ENCODE measurements at places on chromosomes 11 and 22.

DNA sequence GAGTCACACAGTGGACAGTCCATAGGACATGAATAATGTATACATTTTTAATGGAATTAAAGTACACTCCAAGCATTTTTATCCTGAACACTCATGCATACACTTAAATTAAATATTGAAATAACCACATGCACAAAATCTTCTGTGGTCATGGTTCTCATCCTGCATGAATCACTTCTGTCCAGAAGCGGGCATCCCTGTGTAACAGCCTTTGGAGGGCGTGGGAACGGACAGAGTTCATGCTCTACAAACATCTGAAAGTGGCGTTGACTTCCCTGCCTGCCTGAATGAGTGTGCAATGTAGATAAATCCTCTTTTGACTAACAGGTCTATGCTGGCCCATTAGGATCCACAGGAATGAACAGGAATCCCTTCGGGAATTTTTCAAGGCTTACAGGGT lies 780.2 kb downstream of the BRD1 start:
- no peak overlapping the region for H3K27ac ChIP-seq
- no peak for DNase-seq
- no peaks in the 10 kb centered on the region for H3K4me1 ChIP-seq
- no peaks in the 10 kb centered on the region for H3K36me3 ChIP-seq

DNA sequence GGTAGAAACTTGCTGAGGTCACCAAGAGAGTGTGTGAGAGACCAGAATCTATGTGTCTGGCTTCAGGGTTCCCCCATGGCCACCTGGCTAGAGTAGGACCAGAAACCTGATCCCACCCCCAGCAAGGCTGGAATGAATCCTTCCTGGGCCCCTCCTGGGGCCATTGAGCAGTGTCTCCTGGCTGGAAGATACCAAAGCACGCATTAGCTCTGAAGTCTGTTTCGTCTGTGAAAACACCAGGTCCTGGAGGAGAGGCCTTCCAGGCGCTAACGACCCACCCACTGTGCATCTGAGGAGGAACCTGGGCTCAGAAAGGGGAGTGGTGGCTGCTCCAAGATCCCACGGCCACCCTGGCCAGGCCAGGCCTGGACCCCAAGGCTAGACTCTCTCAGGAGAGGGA lies 15.5 kb upstream of the TSKU start:
- no peak for DNase-seq
- no peaks in the 10 kb centered on the region for H3K27me3 ChIP-seq
- no peak overlapping the region for H3K27ac ChIP-seq

DNA sequence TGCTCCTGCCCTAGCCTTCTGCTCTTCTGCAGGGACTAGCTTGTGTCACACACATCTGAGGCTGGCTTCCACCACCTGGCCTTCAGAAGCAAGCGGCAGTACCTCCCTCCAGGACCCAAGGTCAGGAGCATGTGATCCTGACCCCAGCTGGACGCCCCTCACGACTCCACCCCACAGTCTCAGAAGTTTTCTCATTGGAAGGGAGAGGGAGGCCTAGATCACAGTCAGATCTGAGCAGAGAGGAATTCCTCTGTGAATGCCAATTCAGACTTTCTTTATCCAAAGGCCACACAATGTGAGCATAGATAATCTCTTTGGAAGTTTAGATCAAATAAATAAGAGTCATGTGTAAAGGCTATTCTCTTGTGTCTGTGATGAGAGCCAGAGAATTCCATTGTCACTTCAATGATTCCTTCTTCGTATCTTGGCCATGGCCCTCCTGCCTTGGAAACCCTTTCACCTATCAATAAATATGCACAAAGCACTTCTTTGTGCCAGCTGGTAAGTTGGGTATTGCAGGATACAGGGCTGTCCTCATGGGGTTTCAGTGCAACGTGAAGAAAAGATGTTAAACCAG lies 142.9 kb downstream of the SNX19 start:
- peaks cover 3% of the 10 kb centered on the region for H3K36me3 ChIP-seq
- H3K4me1 ChIP-seq = peaks cover 17% of the 10 kb centered on the region
- no peak for DNase-seq
- H3K4me3 ChIP-seq = no peak overlapping the region
- no peaks in the 10 kb centered on the region for H3K27me3 ChIP-seq

- H3K4me3 ChIP-seq = no peak overlapping the region
- H3K36me3 ChIP-seq = no peaks in the 10 kb centered on the region
- no peaks in the 10 kb centered on the region for H3K27me3 ChIP-seq
- no peak overlapping the region for H3K27ac ChIP-seq
Observed at GRCh38 chr11:46827995-46828394, 18.1 kb downstream of the CKAP5 start.

DNA sequence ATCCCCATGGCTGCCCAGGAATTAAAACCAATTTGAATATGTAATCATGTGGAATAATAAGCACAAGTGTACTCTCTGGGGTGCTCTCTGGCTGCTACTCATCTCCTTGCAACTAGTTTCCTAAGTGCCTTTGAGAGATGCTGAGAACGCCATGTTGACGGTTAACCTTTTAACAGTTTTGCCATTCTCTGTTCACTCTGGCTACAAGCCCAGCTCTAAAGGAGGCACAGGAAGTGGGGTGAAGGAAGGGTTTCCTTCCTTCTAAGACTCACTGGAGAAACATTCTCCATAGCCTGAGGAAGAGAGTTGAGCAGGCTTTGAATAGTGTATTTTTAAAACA lies 122.0 kb upstream of the ZC3H12C start:
- H3K4me3 ChIP-seq = no peak overlapping the region
- peaks cover 2% of the 10 kb centered on the region for H3K4me1 ChIP-seq
- H3K27me3 ChIP-seq = no peaks in the 10 kb centered on the region
- H3K36me3 ChIP-seq = no peaks in the 10 kb centered on the region
- DNase-seq = peak; percentile 65
- no peak overlapping the region for H3K27ac ChIP-seq

DNA sequence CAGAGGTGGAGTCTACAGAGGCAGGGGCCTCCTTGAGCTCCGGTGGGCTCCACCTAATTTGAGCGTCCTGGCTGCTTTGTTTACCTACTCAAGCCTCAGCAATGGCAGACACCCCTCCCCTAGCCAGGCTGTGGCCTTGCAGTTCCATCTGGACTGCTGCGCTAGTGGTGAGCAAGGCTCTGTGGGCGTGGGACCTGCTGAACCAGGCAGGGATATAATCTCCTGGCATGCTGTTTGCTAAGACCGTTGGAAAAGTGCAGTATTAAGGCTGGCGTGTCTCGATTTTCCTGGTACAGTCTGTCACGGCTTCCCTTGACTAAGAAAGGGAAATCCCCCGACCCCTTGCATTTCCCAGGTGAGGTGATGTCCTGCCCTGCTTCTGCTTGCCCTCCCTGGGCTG lies 77.7 kb downstream of the GDPD4 start:
- no peak for DNase-seq
- H3K27me3 ChIP-seq = peaks cover 5% of the 10 kb centered on the region
- H3K27ac ChIP-seq = no peak overlapping the region

DNA sequence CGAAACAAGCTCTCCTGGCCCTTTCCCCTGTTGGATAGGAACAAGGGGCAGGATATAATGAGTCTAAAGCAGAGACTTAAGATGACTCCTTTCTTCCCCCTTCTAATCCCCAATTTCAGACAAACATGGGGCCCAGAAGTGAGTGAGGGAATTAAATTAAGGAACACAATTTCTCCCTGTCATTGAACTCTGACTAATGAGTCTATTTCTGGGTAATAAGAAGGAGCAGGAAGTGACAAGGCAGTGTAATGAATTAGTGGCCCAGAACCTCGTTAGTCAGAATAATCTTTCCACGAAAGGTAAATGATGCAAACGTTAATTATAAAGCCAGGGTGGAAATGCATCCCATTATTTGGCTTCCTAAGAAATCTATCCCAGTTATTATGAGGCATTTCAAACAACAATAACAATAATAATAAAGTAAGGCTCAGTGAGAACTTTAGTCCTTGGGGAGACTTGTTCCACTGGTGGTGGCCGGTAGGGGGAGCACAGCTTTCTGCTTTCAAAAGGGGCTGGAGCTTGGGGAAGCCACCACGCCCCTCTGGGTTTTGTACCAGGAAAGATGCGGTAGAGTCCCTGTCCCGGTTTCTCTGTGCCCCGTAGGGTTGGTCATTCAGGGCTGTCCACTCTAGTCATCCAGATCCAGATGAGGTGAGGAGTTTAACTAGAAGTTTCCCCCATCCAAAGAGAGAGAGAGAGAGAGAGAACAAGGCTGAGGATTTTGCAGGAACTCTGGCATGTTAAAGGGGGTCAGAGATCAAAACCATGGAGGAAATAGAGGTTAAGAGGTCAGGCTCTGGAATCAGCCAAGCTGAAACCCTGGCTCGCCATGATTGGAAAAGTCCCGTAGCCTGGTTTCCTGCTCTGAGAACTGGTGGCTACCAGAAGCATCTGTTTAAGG lies 298.3 kb downstream of the NTM start:
- H3K4me1 ChIP-seq = no peaks in the 10 kb centered on the region
- no peaks in the 10 kb centered on the region for H3K36me3 ChIP-seq
- H3K27me3 ChIP-seq = no peaks in the 10 kb centered on the region
- DNase-seq = peak; percentile 54

- no peaks in the 10 kb centered on the region for H3K36me3 ChIP-seq
- H3K27me3 ChIP-seq = no peaks in the 10 kb centered on the region
- no peak overlapping the region for H3K27ac ChIP-seq
- no peaks in the 10 kb centered on the region for H3K4me1 ChIP-seq
- DNase-seq = no peak
Observed at GRCh38 chr22:28669387-28669786, 10.3 kb downstream of the TTC28 start.

GRCh38 chr11:130473056-130473794 lies 24.8 kb downstream of the ADAMTS15 start:
- no peak overlapping the region for H3K27ac ChIP-seq
- H3K27me3 ChIP-seq = no peaks in the 10 kb centered on the region
- DNase-seq = no peak
- H3K4me3 ChIP-seq = no peak overlapping the region
- peaks cover 23% of the 10 kb centered on the region for H3K4me1 ChIP-seq
- H3K36me3 ChIP-seq = peaks cover 40% of the 10 kb centered on the region

GRCh38 chr11:61793083-61793828 lies 545 bp downstream of the FEN1 start:
- peak overlapping the region; percentile 93 for H3K4me3 ChIP-seq
- peaks cover 42% of the 10 kb centered on the region for H3K36me3 ChIP-seq
- DNase-seq = no peak
- no peak overlapping the region for H3K27ac ChIP-seq
- no peaks in the 10 kb centered on the region for H3K27me3 ChIP-seq

- H3K27ac ChIP-seq = no peak overlapping the region
- no peak overlapping the region for H3K4me3 ChIP-seq
- peaks cover 57% of the 10 kb centered on the region for H3K27me3 ChIP-seq
- H3K4me1 ChIP-seq = no peaks in the 10 kb centered on the region
Observed at GRCh38 chr22:22037229-22037628, 54.6 kb upstream of the TOP3B start.

DNA sequence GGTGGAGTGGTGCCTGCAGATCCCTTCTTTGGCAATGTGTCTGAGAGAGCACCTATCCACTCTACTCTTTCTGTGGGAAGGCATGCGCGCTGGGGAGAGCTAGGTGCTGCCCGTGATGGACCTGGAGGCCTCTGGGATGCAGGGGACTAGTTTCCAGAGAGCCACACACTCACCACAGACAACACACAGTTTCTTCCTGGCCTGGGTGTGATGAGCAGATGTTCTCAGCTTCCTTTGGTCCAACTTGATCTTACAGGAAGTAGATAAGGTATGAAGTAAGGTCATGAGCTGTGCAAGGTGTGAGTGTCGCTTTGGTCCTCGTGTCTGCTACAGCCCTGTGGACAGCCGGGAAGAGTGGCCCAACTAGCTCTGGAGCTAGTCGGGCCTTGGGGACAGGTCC lies 27.3 kb upstream of the SUSD2 start:
- H3K27ac ChIP-seq = no peak overlapping the region
- no peak overlapping the region for H3K4me3 ChIP-seq
- H3K27me3 ChIP-seq = no peaks in the 10 kb centered on the region
- no peak for DNase-seq
- H3K4me1 ChIP-seq = peaks cover 38% of the 10 kb centered on the region
- H3K36me3 ChIP-seq = peaks cover 5% of the 10 kb centered on the region

GRCh38 chr11:65796726-65797601 lies 10.1 kb downstream of the OVOL1 start:
- peak; percentile 28 for DNase-seq
- H3K36me3 ChIP-seq = no peaks in the 10 kb centered on the region
- no peak overlapping the region for H3K27ac ChIP-seq
- peaks cover 4% of the 10 kb centered on the region for H3K4me1 ChIP-seq
- H3K4me3 ChIP-seq = no peak overlapping the region
